NCI-H510A (cell line): ENCODE measurements at places on chromosomes 3 and 15.

GRCh38 chr3:31014317-31015040, 120.0 kb upstream of the GADL1 start:
- DNase-seq, result no peak

DNA sequence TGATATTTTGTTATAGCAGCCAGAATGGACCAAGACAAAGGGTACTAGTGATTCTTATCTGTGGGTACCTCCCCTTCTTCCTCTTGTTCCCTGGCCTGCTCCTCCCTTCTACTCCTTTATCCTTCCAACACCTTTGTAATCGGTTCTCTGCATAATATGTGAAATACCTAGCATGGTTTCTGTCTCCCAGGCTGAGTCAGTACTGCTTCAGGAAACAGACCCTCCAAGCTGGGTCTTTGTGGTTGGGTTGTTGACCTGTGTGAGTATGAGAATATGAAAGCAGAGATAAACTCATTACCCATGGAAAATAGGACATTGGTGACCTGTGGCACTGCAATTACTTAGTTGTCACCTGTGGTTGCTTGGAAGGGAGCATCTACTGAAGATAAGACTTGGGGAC, 69.3 kb upstream of the KLF13 start:
- DNase-seq, result no peak

- DNase-seq, result peak; percentile 7
These were observed 170.4 kb downstream of the ZMAT3 start for GRCh38 chr3:178901204-178901603.

DNA sequence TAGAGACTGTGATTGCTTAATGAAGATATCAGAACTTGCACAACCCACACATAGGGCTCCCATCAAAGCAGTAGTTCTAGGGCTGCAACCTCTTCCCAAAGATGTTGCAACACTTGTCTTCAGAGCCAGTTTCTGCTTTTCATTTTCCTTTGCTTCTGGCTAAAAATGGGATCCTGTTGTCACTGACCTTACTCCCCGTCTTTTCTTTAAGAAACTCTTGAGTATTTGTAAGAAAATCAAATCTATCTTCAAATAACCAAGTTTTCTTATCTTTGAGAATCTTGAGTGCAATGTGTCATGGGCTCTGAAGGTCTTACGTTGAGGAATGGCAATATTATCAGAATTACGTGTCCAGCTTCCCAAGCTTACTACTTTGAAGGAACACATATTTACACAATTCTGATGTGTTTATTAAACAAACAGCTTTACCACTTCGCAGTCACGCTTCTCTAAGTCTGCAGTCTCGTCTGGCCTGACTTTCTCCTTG, 24.1 kb downstream of the CACNA1D start:
- DNase-seq, result no peak

DNA sequence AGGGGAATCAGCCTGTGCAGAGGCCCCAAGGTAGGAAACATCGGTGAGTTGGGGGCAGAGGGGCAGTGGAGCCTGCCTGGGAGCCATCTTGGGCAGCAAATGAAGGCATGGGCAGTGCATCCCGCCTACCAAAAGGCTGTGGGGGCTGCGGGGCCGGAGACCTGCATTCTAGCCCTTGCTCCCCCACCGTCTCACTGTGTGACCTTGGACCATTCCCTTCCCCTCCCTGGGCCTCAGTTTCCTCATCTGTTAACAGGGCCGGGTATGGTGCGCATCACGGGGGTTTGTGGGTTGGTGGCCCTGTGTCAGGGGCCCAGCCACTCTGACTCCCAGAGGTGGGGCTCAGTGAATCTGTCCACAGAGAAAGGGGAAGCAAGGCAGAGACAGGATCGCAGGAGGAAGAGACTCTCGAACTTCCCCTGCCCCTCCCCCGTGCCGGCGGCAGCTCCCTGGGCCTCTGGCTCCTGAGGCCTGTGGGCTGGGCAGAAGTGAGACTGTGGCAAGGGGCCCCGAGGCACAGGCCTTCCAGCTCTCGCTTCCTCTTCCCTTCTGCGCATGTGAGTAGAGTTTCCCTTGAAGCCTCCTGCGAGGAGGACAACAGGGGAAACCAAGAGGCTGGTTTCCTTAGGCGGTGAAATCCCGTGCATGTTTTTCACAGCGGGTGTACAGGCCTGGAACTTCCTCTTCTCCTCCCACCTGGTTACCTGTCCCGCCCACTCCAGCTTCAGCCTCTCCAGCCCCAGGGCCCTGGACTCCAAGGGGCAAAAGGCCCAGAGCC, 42.9 kb downstream of the IDH2 start:
- no peak for DNase-seq
